Astrocyte of the hippocampus (primary cell): ENCODE measurements at places on chromosomes 7 and 10.

DNA sequence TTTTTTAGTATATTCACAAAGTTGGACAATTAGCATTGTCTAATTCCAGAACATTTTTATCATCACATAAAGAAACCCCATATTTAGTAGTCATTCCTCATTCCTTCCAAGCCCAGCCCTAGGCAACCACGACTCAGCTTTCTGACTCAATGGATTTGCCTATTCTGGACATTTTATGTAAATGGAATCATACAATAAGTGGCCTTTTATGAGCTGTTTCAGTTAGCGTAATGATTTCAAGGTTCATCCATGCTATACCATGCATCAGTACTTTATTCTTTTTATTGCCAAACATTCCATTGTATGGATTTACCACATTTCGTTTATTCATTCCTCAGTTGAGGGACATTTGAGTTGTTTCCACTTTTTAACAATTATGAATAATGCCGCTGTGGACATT is 249.2 kb downstream of the DYNC1I1 start:
- no peak for DNase-seq

GRCh38 chr7:132436121-132436520 is 140.1 kb downstream of the PLXNA4 start:
- no peak for DNase-seq

GRCh38 chr7:70699271-70699670 is 432.7 kb upstream of the GALNT17 start:
- no peak for DNase-seq

DNA sequence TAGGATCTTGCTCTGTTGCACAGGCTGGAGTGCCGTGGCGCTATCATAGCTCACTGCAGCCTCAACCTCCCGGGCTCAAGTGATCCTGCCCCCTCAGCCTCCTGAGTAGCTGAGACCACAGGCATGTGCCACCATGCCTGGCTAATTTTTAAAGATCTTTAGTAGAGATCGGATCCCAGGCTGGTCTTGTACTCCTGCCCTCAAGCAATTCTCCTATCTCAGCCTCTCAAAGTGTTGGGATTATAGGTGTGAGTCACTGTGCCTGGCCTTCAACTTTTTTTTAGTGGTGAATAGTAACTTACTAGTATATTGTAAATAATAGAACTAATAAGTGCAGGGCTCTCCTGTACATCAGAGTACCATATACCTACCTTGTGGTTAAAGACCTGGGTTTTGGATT is 52.1 kb upstream of the LMTK2 start:
- no peak for DNase-seq

GRCh38 chr10:51604579-51604978 is 94.8 kb downstream of the CSTF2T start:
- DNase-seq, result no peak

DNA sequence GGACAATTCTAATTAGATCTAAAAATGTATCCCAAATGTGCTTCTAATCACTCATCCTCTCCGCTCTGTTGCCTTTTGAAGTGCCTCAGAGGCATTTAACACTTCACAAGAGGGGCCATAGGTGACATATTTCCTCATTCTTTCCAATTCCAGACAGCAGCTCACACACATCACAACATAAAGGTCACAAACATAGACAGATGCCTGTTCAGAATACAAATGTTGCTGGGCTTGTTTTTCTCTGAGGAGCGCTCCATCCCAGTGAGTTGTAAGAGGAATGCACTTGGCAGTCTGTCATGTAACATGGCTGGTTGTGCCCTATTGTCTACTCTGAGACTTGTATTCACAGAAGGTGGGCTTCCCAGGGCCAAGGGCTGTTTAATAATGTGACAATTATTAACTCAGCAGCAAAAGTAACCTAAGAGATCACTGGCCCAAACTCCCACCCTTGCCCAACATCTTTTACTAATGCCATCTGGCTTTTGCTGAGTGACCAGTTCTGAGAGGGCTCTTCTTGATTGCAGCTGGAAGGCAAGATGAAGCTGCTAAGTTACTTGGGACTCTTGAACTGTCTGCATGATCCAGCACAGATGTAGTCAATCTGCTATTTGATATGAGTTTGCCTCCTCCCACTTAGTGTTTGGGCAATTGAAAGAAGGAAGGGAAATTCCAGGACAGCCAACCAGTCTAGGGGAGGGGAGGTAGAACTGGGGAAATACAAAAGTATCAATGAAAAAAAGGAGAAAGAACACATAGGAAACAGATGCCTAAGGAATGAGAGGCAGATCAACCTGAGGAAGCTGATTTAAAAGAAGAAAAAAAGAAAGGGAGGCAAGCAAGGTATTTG is 13.6 kb downstream of the PON2 start:
- peak; percentile 82 for DNase-seq

DNA sequence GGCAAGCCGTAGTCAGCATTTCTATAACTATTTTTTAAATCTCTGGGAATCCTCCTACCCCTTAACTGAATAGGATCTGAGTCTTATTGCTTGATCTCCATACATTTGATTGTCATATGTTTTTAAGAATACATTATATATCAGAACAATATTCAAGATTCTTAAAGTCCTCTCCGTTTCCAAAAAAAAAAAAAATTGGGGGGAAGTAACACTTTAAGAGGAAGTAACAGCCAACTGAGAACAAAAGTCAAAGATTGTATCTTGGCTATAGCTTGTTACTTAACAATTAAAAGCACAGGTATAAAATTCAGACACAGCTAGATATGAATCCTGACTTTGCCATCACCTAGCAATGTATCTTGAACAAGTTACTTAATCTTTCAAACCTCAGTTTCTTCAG is 169.9 kb upstream of the ADO start:
- DNase-seq, result no peak
